ENCODE measurements at places on chromosomes 4 and X.

DNA sequence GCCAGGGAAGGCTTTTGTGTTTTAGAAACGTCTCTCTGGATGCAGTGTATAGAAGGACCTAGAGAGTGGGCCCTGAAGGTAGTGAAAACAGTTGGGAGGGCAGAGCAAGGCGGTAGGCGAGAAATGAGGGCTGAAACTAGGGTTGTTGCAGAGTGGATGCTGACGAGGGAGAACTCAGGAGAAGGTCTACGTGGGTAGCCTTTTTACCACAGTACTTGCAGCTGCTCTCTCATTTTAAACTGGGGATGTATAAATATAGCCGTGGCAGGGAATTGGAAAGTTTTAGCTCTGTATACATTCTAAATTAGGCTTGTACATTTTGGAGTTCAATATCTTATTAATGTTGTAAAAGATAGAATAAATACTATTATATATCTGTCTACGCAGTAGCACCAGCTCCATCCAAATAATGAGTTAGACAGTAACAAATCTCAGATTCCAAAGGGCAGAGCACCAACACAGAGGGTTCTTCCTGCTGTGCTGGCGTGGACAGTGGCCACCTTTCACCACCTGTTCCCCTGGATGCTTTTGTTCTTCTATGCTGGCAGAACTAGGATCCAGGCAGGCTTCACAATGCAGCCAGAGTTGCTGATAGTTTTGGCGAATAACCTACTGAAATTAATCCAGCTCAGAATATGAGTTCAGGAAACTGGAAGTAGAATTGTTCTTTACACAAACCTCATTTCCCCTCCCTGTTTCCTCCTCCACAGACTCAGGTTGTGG, 31.7 kb downstream of the CCNG2 start:
- DNase-seq, result no peak

- no peak for DNase-seq
Observed at GRCh38 chrX:45824471-45824870, 623.8 kb upstream of the DIPK2B start.

GRCh38 chr4:17497890-17498523, 13.9 kb downstream of the QDPR start:
- DNase-seq, result no peak

DNA sequence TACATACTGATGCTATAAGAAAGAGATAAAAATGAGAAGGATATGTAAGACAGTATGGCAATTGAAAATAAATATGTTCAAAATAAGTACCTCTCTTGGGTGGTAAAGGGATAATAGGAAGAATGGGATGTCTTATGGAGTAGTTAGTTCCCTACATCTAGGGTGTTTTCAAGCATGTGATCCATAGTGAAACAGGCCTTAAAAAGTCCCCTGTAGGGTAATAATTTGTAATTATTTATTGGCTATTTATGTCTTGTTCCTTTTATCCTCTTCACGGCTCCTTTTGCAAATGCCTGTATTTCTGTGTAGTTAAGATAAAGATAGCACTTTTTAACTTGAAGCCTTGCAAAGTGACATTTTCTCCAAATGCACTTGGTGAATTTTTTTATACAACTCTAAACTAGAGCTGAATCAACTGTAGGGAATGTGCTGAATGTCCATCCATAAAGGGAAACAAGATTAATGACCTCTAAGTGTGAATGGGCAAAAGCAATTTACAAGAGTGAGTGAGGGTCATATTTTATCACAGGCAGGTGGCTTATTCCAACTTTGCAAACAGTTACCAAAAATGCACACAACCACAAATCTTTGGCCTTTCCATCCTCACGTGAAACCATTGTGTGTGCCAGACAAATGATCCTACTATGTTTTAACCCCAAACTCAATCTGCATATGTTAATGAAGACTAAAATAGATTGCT, 299.0 kb downstream of the KCNIP4 start:
- DNase-seq, result no peak

DNA sequence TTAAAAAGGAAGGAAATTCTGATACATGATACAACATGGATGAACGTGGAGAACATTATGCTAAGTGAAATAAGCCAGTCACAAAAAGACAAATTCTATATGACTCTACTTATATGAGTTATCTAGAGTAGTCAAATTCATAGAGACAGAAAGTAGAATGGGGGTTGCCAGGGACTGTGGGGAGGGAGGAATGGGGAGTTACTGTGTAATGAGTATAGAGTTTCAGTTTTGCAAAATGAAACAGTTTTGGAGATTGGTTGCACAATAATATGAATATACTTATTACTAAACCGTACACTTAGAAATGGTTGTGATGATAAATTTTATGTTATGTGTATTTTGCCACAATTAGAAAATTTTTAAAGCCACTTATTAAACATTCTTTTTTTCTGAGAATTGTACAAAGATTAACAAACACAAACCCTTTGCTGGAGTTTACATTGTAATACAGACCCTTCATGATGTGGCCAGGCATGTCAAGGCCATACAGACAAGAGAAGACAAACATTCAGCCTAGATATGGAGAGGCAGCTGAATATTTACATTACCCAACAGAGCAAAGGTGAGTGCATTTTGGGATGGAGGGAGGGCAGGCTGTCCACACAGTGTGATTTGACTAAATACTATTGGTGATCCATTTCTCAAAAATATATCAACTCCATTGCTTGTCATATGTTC, 21.2 kb upstream of the GPC3 start:
- DNase-seq, result no peak

DNA sequence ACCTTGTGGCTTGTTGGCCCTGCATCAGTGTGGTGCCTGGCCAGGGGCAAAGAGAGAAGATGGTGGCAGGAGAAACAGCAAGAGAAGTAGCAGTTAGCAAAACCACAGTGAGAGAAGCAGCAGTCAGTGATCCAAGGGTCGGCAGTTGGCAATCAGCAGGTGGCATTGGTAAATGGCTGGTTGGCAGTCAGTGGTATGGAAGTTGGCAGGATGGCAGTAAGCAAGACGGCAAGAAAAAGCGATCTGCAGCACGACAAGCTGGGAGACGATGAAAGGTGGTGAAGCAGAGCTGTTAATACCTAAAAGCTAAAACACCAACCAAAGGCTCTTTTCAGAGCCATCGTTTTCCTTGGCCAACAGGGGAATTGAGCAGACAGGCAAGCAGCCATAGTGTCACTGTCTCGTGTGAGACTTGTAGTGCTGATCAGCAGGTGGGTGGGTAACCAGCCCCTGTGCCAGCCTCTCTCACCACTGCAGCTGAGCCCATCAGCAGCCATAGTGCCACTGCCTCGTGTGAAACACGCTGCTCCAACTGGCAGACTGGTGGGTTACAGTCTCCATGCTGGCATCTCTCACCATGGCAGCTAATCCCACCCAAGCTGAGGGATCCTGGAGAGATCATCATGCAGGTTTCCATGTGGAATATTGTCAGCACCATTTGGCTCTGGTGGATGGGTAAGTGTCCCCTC, 2078.4 kb downstream of the PCDH7 start:
- DNase-seq, result no peak

- no peak for DNase-seq
Observed at GRCh38 chr4:90786602-90787001, 659.4 kb downstream of the CCSER1 start.

GRCh38 chr4:185171373-185172071, 28.5 kb downstream of the SLC25A4 start:
- no peak for DNase-seq

GRCh38 chr4:77395481-77395880, 210.1 kb upstream of the CXCL13 start:
- no peak for DNase-seq

DNA sequence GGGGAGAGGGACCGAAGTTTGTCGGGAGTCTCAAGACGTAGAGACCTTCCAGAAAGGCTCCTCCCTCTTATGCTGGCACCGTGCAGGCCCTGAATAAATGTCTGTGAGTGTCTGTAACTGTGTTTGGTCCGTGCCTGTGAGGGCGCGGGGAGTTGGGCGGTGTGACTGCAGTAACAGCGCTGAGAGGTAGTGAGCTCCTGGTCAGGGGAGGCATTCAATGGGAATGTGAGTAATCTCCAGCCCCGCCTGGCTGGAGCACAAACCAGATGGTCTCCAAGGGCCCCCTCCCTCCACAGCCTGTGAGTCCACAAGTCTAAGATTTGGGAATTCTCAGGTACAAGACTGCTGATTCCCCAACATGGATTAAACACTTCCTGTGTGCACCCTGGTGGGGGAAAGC, 100.0 kb downstream of the HMX1 start:
- no peak for DNase-seq

DNA sequence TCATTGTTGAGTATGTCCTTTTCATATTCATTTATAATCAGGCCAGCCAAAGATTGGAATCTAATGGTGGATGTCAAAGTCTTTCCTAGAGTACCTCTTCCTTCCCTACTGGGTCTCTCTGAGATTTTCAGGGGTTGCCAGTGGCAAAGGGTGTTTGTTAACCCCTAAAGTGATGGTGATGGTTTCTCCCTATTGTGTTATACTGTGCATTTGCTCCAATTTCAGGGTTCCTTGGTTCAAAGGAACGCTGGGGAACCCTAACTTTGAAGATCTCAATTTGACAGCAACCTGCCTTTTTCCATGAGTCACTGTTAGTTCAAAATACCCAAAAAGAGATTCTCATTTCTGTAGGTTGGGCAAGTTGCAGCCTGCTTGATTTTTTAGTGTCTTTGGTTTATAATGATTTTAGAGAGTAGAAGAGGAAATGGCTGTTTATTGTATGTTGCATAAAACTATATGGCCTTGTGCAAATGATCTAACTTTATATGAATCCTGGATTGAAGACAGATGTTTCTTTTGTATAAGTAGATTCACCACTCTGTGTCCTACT, 23.0 kb downstream of the GAB1 start:
- DNase-seq, result no peak

GRCh38 chr4:106339431-106339830, 23.1 kb downstream of the AIMP1 start:
- DNase-seq, result no peak

DNA sequence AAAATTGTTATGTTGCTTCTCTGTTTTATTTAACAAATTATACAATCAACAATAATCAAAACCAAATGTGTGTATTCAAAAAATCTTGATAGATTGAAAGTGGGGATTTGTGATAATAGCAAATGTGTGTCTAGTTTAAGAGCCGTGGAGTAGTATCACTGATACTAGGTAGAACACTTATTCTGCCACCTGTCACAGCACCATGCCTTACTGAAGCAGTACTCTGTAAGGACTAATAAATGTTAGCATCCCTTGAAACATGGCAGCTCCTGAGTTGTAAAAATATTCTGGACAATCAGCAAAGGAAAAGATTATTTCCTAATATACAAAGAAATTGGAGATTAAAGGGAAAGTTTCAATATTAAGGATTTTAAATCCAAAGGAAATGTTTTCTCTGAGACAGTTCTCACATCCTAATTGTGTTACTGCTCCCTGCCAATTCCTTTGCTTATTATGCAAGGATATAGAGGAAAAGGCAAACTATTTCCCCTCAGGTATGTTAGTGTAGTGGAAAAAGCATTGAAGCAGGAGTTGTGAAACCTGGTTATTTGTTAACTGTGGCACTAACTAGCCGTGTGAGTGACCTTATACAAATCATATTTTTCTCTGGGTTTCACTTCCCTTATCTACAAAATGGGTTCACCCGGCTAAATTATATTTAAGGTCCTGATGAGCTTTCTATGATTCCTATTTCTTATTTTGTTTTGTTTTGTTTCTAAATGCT, 303.1 kb downstream of the ARHGAP24 start:
- DNase-seq, result no peak

- no peak for DNase-seq
Observed at GRCh38 chr4:115360431-115360830, 247.0 kb upstream of the NDST4 start.

- no peak for DNase-seq
Observed at GRCh38 chr4:88706574-88706973, 8.9 kb upstream of the NAP1L5 start.

GRCh38 chr4:162683659-162684370, 482.9 kb downstream of the NAF1 start:
- no peak for DNase-seq

- no peak for DNase-seq
Observed at GRCh38 chr4:128186623-128187022, 101.0 kb downstream of the PGRMC2 start.

DNA sequence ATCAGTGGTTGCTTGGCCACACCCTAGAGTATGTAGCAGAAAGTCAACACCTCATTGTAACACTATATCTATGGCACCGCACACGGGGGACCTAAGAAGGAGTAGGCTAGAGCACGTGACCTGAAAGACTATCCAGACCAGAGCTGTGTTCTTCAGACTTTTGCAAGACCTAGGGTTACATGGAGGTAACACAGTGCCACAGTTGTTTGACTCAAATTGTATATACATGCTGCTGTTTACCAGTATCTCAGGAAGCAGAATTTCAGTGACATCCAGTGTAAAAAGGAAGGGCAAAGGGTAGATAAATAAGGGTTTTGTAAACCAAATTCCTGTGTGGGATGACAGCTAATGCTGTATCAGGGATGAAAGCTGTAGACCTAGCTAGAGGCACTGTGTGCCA, 30.2 kb downstream of the PNMA6A start:
- no peak for DNase-seq

- DNase-seq, result no peak
Observed at GRCh38 chr4:1449833-1450741, 43.8 kb upstream of the NKX1-1 start.

- peak; percentile 29 for DNase-seq
Observed at GRCh38 chrX:55907968-55908607, 190.5 kb downstream of the RRAGB start.

DNA sequence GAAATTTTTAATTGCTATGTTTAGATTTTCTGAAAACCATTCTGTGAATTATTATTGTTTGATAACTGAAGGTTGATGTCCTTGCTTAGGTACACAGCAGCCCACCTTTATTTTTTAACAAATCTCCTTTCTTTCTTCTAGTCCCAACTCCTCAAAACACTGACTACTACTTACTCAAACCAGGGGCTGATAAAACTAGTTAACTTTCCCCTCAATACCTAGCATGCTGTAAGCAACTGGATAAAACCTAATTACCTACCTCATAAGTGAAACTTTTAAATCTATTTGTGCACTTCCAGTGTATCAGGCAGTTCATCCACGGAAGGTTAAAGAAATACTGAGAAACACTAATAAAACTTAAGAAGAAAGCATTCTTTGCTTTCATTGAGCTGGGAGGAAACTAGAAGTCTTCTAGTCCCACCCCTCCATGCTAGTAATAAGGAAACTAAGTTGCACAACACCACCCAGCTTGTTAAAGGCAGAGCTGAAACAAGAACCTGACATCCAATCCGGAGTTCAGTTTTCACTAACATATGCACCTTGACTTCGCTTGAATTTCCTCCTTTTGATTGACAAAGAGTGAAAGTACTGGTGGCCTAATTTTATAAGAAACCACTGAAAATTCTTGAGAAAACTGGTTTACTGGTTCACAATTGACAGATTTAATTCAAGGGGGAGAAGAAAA, 180.2 kb upstream of the TET2 start:
- no peak for DNase-seq
